ENCODE measurements at places on chromosomes 1 and 21.

GRCh38 chr1:225435957-225436392, 8.1 kb upstream of the LBR start:
- no peak for DNase-seq

GRCh38 chr1:31705080-31705866, 1.5 kb upstream of the COL16A1 start:
- no peak for DNase-seq

- no peak for DNase-seq
These were observed 21.8 kb downstream of the VTCN1 start for GRCh38 chr1:117188816-117189437.

DNA sequence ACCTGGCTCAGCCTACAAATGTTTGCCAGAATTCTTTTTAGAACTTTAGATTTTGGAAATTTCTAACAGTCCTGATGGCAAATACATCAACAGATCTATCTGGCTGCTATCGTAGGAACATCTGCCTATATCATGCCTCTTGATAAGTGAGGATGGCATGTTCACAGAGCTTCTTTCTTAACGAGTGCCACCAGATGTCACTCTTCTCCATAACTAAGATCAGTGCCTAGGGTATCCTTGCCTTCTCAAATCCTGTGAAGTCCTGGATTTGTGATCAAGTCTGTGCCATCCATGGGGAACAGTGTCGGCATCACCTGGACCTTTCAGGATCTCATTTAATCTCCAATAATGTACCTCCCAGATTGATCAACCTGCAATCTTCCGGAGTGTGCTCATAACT, 36.5 kb upstream of the CD5L start:
- DNase-seq = peak; percentile 18

DNA sequence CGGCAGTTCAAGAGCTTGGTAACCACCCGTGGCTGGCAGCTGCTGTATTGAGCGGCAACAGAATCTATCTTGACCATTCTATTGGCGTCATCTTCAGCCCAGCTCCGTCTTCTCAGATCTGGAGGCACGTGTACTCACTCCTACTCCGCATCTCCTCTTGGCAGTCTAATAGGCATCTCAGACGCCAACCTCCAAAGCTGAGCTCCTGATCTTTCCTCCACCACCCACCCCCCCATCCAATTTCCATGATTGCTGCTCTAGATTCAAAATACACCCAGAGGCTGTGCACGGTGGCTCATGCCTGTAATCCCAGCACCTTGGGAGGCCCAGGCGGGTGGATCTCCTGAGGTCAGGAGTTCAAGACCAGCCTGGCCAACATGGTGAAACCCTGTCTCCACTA, 84.6 kb upstream of the CASZ1 start:
- DNase-seq = no peak

DNA sequence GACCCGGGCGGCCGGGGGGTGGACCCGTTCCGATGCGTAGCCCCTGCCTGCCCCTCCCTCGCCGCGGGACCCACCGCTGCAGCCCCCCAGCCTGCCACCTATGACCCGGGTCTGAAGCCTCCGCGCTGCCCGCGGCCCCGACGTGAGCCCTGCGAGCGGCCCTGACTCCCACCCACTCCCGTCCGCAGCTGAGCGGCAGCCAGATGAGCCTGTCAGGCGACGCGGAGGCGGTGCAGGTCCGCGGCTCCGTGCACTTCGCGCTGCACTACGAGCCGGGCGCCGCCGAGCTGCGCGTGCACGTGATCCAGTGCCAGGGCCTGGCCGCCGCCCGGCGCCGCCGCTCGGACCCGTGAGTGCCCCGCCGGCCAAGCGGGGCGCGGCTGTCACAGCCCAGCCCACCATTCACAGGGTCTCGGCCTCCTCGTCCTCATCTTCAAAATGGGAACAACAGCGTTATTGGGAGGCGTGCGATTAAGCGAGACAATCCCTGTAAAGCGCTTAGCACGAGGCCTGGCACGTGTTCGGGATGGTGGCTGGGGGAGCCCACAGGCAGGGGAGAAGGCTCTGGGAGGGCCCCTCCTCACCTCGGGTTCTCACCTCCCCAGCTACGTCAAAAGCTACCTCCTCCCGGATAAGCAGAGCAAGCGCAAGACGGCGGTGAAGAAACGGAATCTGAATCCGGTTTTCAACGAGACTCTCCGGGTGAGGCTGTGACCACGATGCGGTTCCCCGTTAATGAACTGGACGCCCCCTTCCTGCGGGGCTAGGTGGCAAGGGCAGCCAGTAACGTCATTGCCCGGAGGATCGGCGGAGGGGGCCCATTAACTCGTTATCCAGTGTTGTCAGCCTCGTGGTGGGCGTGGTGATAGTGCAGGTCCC, 8.2 kb downstream of the SYTL1 start:
- no peak for DNase-seq

DNA sequence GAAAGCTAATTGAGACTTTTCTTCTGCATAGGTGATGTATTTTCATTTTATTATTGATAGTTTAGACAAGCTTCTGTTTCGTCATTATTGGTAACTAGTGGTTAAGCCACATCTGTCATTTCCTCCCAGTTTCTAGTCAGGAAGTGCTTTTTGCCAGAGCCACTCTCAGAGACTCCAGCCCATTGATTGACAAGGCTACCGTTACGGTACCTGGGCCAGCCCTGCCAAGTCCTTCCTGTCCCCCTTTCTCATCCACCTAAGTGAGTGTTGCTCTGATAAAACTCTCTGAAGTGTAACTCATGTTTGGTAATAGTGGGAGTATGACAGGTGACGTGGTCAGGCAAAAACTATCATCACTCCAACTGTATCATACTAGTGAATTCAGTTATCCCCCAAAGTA, 29.6 kb upstream of the AGL start:
- no peak for DNase-seq

GRCh38 chr1:202709276-202710041, 795 bp downstream of the SYT2 start:
- no peak for DNase-seq

GRCh38 chr1:111856411-111857185, 100.9 kb downstream of the DDX20 start:
- DNase-seq = no peak

DNA sequence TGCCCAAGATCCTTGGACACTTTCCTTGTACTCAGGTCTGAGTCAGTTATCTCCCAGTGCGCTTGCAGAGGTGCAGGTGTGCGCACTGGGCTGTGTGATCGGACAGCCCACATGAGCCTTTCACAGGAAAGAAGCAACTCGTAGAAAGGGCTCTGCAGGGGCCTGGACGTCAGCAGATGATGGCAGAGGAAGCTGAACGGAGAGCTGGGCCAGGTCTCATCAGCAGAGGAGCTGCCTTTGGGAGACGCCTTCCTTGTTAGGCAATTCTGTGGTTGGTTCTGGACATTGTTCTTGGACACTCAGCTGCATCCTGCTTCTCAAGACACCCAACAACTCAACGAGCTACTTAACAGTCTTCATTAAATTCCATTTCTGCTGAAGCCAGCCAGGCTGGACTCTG, 7.5 kb upstream of the PROK1 start:
- no peak for DNase-seq

Data from Panc1 (cell line).